Renal cortical epithelial cell (primary cell): ENCODE measurements at places on chromosomes 4 and X.

GRCh38 chrX:131264053-131264452 is 25.1 kb downstream of the IGSF1 start:
- no peak for DNase-seq

DNA sequence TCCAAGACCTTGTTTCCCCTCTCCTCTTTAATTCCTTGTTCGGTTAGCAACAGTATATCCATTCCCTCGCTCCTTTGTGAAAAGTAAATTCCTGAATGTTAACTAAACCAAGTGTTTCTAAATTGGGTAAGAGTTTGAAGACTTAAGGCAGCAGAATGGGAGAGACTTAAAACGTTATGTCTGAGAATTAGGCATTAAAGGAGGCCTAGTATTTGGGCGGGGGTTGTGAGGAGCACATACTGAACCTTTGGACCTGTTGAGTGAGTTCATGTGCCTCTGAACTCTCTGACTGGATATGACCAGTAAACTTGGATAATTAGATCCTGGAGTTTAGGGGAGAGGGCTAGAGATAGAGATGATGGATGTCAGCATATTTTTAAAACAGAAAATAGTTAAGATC is 1.2 kb downstream of the MSMO1 start:
- peak; percentile 38 for DNase-seq

DNA sequence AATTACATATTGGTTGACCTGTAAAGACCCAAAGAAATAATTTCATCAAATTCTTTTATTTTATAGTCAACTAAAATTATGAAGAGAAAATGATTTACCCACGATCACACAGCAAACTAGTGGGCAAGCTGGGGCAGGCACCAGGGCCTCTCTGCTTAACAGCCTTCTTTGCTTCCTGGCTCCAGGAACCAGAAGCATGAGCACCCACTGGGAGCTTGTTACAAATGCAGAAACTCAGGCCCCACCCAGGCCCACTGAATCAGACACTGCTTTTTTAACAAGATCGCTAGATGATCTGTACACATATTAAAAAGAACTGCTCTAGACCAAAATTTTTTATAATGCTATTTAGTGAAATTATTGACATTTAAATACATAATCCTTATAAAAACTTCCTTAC is 95.0 kb downstream of the GEMIN8 start:
- DNase-seq = no peak

DNA sequence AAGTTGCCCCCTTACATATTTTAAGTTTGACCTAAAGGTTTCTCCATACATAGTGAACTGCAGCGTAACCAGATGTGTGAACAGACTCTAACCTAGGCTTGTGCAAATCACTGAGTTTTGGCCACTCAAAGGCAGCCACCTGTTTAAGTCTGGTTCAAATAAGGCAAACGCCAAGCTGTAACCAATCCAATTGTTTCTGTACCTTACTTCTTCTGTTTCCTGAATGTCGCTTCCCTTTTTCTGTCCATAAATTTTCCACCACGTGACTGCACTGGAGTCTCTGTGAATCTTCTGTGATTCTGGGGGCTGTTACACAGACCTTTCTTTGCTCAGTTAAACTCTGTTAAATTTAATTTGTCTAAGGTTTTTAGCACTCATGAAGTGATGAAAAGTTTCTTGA is 618.8 kb downstream of the GLUD2 start:
- DNase-seq = no peak
